ENCODE measurements at places on chromosomes 5 and 9.

DNA sequence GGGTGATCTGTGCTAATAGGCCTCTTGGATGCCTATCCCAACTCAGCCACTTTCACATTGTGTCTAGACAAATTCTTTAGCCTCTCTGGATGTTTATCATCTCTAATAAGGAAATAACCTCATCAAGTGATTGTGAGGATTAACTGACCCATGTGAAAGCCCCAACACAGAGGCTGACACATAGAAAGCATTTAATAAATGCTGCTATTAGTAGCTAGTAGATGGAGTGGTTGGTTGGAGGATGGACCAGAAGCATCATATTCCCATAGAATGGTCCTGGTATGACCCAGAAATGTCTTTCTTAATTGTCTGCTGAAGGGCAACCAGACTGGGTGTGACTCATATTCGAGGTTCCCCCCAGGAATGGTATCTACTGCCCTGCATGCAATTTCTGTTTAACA, 124.4 kb downstream of the PIK3R1 start:
- peak; percentile 36 for DNase-seq

GRCh38 chr5:174192901-174193300, 147.4 kb downstream of the NSG2 start:
- no peak for DNase-seq

DNA sequence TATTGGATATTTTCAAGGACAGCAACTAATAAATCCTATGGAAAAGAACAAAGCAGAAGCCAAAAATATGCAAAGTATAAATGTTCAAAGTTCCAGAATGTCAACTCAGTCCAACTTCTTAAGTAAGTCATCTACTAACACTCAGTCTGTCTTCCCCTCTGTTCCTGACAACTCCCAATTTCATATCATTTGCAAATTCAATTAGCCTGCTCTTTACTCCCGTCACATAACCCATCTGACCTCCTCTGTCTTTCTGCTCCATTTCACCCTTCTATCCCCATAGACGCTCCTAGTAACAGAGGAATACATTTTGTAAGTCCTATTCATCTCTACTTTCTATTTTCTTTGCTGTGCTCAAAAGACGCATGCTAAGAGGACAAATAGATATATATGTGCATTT, 659.8 kb upstream of the MEF2C start:
- no peak for DNase-seq

- DNase-seq, result peak; percentile 37
These were observed at the start of gene RNF180 for GRCh38 chr5:64165500-64166200. Gene RNF180, plus strand, starts transcription at chr5:64165843. Its CDS starts 34,965 bp downstream, at chr5:64200808.

GRCh38 chr5:176675676-176676360, 28.5 kb downstream of the TSPAN17 start:
- DNase-seq, result peak; percentile 29

DNA sequence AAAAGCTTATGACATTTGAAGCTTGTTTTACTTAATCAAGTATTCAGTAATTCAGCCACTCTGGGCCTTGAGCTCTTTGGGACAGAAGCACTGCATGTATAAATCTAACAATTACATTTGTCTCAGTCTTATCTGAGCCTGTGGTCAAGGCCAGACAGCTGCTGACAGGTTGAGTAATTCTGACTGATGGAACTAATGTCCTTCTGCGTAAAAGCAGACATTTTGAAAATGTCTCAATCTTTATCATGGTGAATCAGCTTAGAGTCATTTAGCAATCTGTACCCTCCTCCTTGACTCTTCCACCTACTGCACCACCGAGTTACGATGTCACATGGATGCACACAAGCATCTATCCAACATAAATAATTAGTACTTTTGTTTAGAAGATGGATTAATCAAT, 400.0 kb downstream of the ARRDC3 start:
- DNase-seq, result peak; percentile 96

DNA sequence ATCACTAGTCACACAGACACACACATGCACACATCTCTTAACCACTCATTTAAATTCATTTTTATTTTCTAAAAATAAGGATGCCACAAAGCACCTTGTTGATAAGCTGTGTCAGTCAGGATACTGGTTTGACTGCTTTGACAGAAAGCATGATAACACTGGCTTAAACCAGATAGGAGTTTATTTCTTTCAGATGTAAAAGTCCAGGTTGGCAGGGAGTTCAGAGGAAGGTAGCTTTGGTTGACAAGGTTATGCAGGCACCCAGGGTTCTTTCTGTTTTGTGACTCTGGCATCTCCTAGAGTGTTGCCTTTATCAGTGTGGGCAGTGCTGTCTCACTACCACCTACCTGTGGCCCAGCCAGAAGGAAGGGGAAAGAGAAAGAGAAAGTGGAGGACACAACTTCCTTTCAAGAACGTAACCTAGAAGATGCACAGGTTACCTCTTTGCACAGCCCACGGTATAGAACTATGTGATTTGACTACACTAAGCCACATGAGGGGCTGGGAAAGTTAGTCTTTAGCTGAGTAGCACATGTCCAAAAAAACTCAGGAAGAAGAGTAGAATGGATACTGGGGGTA, 334.7 kb downstream of the OSTF1 start:
- DNase-seq, result no peak

GRCh38 chr9:90568667-90569066, 74.0 kb downstream of the DIRAS2 start:
- no peak for DNase-seq

- no peak for DNase-seq
These were observed 164.1 kb downstream of the HSD17B3 start for GRCh38 chr9:96137671-96138429.

DNA sequence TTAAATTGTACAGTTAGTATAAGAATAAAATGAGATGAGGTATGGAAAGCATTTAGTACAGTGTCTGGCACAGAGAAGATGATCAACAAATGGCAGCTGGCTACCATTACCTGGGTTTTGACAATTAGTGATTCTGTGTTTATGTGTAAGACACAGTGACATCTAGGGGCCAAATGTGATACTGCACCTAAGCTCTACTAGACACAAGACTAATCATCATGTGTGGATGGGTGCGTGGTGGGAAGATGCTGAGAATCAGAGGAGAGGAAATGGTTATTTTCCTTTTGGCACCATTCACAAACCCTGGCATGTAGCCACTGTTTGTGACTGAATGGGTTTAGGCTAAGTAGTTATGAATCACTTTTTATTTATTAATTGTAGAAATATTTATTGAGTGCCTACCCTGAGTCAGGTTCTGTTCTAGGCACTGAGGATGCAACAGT, 109.8 kb upstream of the TBC1D2 start:
- peak; percentile 71 for DNase-seq

DNA sequence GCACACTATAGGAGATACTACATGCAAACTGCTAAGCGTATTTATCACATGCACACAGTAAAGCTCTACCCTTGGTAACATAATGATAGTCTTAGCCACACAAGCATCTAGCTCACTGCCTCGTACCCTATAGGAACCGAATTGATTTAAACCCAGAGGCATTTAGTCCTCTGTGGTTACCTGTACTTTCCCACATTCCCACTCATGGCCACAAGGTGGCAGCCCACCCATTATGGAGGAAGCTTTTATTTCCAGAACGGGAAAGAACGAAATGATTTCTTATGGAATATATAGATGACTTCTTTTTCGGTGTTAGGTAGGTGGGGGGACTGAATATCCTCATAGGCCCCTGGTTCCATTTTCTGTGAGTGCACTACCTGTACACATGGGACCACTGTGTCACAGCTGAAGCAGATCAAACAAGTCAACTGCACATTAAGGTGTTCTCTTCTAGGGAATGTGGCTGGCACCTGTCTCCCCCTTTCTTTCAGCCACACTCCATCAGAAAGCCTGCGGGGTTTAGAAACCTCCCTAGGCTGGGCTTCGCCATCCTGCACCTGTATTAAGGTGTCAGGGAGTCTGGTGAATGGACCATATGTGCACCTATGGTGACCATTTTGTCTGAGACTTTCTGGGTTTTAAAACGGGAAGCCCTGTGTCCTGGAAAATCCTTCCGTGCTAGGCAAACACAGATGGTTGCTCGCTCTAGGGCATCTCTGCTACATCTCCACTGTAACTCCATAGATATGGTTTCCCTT, 313.2 kb downstream of the SLIT3 start:
- peak; percentile 77 for DNase-seq

DNA sequence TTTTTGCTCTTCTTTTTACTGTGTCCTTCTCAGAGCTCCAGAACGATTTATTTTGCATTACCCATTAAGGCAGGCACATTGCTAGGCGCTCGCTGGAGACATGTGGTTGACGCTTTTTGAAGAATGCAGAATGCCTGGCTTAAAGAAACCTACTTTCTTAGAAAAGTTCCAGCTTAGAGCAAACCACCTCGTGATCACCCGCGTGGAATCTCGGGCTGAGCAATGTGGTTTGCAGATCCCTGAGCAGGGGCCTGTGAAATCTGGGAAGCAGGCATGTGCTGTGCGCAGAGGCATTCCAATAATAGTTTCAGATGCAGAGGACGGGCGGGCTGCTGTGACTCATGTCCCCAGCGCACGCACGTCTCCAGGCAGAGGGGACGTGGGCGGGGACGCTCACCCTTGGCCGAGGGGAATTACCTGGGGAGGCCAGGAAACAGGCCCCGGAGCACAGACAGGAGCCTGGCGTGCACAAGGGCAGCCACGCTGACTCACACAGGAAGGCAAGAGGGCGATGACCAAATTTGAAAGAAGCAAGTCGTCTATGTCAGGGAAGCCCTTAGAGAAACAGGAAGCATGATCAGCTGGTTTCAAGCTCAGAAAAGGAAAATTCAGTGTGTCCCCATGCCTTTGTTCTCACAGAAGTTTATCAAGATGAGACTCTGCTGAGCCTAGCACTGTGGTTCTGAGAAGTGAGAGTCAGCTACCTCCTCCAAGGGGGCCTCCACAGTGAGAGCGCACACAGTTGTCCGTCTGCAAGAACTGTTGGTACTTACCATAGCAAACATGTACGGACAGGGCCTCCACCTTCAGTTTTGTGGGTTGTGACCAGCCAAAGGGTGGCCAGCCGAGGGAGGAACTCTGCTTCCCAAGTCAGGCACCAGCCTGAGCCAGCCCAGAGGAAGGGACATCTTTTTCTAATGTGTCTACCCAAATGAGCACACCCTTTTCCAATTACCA, 218.6 kb downstream of the PIK3R1 start:
- DNase-seq, result peak; percentile 97

DNA sequence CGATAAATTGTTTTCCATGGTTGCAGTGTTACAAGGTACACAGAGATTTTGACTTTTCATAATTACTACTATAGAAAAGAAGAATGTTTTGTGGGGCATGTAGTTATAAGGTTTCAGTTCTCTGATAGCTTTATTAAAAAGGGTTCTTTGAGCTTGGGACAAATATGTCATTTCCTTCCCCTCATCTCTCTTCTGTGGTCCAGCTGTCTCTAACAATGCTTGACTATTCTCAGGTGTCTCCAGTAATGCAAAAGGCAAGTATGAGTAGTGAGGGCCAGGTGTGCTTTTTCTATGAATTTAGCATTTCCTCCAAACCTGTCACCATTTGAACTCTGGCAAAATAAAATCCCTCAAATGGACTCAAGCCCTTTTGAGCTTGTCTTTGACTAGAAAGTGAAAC, 84.3 kb downstream of the SLF1 start:
- no peak for DNase-seq

DNA sequence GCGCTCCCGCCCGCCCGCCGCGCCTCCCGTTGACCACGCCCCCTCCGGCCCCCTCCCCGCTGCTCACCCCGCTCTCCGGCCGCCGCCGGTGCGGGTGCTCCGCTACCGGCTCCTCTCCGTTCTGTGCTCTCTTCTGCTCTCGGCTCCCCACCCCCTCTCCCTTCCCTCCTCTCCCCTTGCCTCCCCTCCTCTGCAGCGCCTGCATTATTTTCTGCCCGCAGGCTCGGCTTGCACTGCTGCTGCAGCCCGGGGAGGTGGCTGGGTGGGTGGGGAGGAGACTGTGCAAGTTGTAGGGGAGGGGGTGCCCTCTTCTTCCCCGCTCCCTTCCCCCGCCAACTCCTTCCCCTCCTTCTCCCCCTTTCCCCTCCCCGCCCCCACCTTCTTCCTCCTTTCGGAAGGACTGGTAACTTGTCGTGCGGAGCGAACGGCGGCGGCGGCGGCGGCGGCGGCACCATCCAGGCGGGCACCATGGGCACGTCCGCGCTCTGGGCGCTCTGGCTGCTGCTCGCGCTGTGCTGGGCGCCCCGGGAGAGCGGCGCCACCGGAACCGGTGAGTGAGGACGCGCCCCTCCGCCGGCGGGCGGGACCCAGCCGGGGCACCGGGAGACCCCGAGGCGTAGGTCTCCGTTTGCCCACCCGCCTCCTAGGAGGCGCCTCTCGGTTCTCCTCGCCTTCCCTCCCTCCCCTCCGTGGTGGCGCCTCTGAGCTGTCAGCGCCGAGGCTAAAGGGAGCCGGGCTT, at the start of gene VLDLR:
Gene VLDLR, plus strand, starts transcription at position 66 of the 739 bp plus-strand sequence. Its CDS starts 403 bp downstream, at position 469.
- DNase-seq, result peak; percentile 19

- DNase-seq, result no peak
These were observed 22.0 kb downstream of the FREM1 start for GRCh38 chr9:14888272-14888671.

DNA sequence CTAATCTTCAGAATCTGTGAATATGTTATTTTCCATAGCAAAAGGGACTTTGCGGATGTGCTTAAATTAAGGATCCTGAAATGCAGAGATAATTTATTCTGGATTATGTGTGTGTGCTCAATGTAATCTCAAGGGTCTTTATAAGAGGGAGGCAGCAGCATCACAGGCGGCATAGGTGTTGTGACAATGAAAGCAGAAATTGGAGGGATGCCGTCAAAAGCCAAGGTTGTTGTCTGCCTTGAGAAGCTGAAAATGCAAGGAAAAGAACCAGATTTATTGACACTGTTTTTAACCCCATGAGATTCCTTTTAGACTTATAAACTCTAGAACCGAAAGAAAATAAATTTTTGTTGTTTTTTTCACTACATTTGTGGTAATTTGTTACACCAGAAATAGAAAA, 948.5 kb downstream of the TLE4 start:
- DNase-seq, result no peak

DNA sequence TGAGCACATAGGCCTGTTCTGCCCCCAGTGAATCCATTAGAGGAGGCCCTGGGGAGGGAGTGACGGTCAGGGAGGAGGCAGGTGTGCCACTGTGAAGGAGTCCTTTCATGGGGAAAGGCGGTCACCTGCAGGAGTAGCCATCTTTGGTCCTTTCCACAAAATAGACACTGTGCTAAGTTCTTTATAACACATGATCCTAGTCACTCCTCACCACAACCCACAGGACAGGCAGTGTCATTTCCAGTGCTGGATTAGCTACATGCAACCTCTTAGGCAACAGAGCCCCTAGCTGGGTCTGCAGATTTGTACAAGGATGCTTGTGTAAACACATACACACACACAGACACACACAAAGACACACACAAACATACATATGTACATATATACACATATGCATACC, 18.3 kb downstream of the DOCK2 start:
- no peak for DNase-seq

DNA sequence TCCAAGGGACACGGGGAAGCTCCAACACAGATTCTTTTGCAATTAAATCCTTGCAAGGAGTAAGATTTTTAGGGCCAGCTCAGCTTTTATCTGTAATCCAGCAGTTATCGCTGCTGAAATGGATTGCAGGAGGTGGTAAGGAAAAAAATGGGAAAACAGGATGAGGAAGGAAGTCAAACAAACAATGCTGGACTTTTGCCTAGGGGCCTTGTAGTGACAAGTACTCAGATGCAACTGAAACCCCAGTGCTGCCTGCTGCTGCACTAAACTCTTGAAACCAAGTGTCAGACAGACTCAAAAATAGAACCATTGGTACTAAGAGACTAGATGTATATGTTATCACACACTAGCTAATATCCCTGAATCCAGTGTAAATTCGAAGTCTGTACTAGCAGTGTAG, 309.2 kb downstream of the CTNND2 start:
- no peak for DNase-seq

Measured in fibroblast of pulmonary artery (primary cell).